H54 (cell line): ENCODE measurements at places on chromosomes 6 and 20.

- no peak for DNase-seq
Observed at GRCh38 chr20:45765307-45765875, 26.3 kb downstream of the WFDC3 start.

- no peak for DNase-seq
Observed at GRCh38 chr6:64713175-64713574, 993.9 kb downstream of the EYS start.

DNA sequence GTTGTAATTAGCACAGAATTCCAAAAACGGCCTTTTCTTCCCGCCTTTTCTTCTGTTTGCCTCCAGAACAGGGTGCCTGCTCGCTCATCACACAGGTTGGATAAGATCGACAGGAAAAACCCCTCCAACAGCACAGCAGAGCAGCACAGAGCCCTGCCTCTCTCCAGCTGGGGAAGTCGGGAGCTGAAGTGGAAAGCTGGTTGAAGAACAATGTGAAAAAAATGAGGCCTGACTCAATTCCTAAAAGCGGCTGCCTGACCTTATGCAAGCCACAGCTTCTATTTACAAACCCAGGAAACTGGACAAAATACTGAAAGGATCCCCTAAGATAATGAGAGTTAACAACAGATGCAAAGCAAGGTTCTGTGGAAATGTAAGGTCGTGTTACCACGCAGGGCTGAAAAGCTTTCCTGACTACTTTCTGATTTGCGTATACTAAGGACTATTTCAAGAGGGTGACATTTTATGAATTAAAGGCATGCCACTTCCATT, 116.9 kb downstream of the TTLL2 start:
- DNase-seq = no peak

DNA sequence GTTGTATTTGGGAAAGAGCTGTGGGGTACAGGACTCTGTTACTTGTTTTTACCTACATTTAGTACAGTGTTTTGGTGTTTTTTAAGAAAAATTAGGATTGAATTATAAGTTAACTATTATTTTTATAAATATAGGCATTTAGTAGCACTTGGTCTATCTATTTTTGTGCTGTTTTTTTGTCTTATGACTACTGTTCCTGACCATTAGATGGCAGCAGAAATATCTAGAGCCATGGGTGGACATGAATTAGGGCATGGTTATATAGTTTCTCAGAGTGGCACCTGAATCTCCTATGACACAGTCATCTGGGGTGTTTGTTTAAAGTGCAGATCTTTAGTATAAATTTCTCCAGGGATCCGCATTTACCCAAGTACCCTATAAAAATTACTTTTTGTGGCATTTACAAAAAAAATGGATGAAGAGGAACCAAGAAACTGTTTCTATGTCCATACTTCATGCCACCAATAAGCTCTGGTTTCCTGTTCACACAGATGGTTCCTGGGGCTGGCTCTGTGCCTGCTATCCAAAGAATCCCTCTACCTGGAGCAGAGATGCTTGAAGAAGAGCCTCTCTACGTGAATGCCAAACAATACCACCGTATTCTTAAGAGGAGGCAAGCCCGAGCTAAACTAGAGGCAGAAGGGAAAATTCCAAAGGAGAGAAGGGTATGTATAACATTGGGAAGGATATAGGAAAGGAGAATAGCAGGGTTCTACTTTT, 19.8 kb downstream of the NFYA start:
- no peak for DNase-seq

DNA sequence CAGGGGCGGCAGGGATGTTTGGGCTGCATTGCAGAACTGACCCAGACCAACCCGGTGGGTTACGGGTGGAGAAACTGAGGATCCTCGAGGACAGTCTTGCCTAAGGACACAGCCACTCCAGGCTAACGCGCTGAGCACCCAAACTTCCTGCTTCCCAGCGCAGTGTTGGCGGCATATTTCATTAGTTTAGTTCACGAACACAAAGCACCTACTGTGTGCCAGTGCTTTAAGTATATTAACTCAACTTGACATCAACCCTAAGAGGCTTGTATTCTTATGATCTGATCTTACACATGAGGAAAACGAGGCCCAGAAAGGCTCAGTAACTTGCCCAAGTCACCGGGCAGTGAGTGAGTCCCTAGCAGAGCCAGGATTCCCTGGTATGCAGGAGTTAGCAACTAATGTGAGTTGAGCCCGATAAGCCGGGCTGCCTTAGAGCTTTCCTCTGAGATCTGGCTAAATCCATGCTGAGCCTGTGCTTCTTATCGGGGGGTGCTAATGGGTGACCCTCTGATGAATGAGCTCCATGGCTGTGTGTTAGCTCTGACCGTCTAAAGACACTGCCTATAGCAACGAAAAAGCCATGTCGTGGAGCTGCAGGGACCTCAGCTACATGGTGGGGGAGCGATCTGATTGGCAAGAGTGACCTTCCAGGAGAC, 92.7 kb downstream of the CD40 start:
- no peak for DNase-seq

- DNase-seq = no peak
Observed at GRCh38 chr6:46651006-46651405, 1.6 kb downstream of the CYP39A1 start.

DNA sequence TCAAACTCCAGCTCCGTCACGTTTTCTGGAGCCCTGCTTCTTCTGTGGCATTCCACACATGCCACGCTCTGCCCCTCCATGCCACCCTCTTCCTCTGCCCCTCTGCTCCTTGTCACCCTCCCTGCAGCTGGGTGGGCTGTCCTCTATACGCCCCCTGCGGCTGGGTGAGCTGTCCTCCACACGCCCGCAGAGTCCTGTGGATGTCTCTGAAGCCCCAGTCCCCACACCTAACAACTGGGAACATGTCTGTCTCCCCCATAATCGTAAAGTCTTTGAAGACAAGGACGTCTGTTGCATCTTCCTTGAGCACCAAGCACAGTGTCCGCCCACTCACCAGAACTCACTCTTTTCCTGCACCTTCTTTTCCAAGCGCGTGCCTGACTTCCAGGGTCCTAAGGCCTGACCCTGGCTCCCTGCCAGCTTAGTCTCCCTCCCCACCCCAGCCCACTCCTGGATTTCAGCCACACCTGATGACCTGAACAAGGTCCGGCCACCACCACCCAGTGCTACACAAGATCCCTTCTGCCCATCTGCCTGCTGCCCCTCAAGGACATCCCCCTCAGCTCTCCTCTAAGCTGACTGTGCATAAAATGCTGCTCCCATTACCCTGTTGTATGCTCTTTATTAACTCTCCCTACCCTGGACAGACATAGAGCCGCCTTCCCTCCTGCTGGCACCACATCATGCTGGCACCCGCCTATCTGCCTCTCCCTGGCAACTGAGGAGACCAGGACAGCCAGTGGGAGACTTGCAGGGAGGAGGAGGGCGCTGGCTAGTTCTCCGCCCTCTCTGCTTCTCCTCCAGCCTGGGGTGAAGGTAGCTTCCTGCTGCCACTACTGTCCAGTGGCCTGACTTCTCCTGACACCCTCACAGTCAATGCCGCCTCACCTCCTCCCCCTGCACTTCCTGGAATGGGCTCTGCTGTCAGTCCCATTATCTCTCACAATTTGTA, 10.7 kb upstream of the PRR18 start:
- no peak for DNase-seq

- DNase-seq = no peak
Observed at GRCh38 chr6:53411451-53411850, 62.7 kb upstream of the ELOVL5 start.
